HepG2 (cell line): ENCODE measurements at places on chromosomes 2 and 18. TPM values are rescaled to one million over a fixed set of nuclear protein-coding genes. Genes with fewer than 3 reads are reported as not detected.

The FIGLA gene
- not detected in 2 replicates for total RNA-seq

The SLC30A3 gene
- 0.38 TPM in 1 of 2 replicates, not detected in the other for total RNA-seq

The TTC32 gene
- total RNA-seq = 18.5 and 21.6 TPM in 2 replicates

The VPS4B gene
- total RNA-seq = 25.9 and 38.3 TPM in 2 replicates

The IDH1 gene
- total RNA-seq = 1,077 and 1,654 TPM in 2 replicates

The CCDC74B gene
- total RNA-seq = 0.11 TPM in 1 of 2 replicates, not detected in the other

The LYPD6 gene
- 0.06 and 0.07 TPM in 2 replicates for total RNA-seq

The SCN1A gene
- 19.6 and 39.4 TPM in 2 replicates for total RNA-seq

The ABCB11 gene
- total RNA-seq = not detected in 2 replicates

The SLC5A7 gene
- not detected in 2 replicates for total RNA-seq

The TAF4B gene
- 3.8 and 3.9 TPM in 2 replicates for total RNA-seq
